ENCODE measurements at places on chromosomes 4 and X.

GRCh38 chr4:16545656-16546055, 319.4 kb upstream of the TAPT1 start:
- DNase-seq, result no peak

DNA sequence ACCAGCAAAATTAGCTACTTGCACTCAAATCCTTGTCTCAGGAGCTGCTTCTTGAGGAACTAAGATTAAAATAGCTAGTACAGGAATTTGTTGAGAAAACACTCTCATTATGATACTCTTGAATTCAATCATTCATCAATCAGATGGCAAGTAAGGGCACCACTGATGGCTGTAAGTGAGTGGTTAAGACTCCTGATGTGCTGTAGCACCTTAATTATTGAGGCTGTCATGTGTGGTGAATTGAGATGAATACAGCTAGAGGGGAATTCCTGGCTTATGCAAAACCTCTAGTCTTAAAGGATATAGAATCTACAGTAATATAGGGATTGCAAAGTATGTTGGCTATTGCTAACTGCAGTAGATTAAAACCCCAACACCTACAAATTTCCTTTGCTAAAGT, 509.1 kb downstream of the IQCM start:
- DNase-seq, result no peak

DNA sequence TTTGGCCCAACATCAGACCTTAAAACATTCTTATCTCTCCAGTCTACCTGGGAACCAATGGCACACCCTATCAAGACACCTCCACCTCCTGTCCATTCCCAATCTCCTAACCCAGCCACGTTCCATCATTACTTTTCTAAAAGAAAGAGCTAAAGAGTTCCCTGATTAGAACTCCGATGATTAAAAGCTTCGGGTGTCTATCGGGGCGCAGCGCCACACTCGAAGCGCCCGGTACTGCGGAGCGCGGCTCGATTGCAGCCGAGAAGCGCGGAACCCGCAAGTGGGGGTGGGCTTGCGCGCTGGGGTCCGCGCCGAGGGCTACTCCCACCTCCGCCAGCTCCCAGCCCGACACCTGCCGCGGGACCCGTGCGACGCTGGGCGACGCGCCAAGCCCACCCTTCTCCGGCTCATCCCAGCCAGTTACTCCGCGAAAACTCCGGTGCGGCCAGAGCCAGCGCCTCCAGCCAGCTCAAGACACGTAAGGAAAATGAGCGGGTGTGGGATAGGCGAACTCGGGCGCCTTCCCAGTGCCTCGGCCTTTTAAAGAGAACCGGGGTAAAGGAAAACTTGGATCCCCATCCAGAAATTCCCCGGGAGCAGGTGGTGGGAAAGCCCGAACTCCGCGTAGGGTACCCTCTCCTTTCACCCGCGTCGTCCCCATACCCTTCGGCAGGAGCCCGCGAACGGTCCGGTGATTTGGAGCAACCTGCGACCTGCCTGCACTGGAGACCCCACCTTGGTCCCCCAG, 593 bp downstream of the NPY1R start:
- no peak for DNase-seq

GRCh38 chrX:124300405-124300804, 32.1 kb upstream of the TEX13D start:
- DNase-seq, result no peak

GRCh38 chr4:23805450-23805851, 84.4 kb downstream of the PPARGC1A start:
- no peak for DNase-seq

GRCh38 chr4:7980036-7980435, 40.4 kb upstream of the AFAP1 start:
- no peak for DNase-seq

DNA sequence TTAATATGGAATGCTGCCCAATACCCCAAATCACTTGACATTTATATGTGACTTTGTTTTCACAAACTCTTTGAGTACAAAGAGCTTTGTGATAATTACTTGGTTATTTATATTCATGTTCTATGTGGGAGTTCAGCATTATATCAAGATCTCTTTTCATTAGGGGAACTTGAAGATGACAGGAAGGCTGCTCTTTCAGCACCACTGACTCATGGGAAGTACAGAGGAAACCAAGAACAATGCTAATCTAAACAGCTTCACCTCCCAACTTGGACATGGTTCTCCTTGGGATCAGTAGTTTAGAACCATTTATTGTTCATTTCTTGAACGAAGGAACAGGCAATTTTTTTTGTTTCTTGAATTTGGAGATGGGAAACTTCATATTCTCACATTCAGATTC, 184.0 kb upstream of the AFF2 start:
- DNase-seq, result no peak

DNA sequence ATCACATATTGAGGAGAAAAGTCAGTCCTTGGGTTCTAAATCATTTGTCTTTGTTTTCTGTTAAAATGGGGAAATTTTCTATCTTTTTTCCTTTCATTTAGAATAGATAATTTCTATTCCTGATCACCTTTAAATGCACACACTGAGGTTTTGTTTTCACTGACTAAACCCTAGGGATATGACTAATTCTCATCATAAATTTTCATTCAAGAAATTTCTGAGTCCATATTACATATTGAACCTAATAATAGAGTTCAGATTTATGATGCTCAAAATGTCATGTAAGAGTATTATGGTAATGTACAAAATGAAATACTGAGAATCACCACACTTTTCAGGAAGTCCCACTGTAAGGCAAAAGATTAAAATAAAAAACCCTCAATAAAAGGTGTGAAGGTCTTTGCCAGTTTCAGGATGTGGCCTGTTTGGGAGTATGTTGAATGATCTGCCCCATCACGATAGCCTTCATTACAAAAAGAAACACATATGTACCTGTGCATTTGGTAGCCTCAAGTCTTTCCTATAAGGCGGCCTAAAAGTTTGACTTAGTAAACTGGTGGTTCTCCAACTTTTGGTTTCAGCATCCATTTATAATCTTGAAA, 49.4 kb downstream of the LEF1 start:
- DNase-seq, result no peak

DNA sequence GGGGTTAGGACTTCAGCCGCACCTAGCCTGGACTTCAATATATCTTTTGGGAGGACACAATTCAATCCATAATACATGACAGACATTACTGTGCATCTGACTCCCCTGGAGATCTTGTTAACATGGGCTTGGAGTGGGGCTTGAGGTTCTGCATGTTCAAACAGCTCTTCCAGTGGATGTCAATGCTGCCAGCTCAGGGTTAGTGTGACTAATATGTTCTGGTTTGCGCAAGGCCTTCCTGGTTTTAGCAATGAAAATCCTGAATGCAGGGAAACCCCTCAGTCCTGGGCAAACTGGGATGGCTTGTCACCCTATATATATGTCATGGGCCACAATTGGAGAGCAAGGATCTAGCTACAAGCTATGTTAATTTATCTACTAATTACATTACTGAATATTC, 2.7 kb upstream of the TSPAN7 start:
- no peak for DNase-seq

GRCh38 chrX:45807572-45808425, 607.1 kb upstream of the DIPK2B start:
- no peak for DNase-seq

DNA sequence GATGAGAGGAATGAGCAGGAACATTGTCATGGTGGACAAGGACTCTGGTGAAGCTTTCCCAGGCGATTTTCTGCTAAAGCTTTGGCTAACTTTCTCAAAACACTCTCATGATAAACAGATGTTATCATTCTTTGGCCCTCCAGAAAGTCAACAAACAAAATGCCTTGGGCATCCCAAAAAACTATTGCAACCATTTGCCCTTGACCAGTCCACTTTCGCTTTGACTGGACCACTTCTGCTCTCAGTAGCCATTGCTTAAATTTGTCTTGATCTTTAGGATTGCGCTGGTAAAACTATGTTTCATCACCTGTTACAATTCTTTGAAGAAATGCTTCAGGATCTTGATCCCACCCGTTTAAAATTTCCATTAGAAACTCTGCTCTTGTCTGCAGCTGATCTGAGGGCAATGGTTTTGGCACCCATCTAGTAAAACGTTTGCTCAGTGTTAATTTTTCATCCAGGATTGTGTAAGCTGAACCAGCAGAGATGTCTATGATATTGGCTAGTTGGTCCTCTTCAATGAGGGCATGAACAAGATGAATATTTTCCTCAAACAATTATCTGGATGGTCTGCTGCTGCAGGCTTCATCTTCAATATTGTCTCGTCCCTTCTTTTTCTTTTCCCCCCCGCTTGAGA, 14.8 kb downstream of the TBC1D1 start:
- DNase-seq, result no peak

DNA sequence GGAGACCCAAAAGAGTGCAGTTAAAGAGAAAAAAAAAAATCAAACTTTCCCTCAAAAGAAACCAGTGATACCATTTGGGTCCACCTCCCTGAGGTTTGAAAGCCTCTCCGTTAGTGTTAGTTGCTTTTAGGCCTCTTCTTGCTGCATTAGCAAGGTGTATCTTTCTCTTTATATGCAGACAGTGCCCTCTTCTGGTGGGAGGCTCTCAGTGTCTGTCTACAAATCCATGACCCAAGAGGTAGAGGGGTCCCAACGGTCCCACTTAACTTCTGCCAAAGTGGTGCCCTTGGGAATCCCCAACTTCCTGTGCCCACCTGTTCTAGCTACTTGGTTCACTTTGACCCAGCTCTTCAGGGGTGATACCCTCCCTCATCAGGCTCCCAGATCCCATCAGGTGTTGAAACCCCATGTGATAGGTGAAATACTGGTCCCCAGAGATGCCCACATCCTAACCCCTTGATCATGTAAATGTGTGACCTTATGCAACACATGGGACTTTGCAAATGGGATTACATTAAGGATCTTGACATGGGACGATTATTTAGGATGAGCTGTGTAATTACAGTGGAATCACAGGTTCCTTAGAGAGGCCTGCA, 63.7 kb upstream of the CD99 start:
- DNase-seq, result no peak

- DNase-seq, result no peak
Measured at GRCh38 chrX:9269134-9269533, 195.7 kb upstream of the TBL1X start.

DNA sequence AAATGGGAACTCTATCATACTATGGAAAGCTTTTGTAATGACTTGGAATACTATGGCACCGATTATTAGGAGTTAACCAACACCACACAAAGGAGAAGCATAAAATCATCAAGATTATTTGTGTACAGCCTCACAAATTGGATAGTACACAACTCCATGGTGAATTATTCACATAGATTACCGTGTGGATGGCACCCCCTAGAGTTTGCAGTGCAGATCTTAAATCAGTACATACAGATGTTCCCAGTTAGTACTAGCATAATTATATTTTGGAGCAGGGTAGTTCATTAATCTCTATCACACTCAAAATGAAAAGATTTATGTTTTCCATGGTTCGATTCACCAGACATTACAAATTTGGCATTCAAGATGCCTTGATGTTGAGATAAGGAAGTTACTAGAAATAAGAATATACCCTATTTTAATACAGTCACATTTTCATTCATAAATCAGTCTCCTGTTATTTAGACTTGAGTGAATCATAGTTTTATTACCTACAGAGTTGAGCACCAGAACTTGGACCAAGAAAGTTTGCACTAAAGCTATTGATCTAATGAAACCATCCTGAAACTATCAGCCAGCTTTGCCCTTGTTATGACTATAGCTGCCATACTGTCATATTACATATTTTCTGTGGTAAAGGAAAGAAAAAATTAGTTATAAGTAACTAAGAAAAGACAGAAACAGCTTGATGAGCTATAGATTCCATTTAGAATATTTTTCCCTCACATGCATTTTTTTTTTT, 531.8 kb downstream of the GLUD2 start:
- DNase-seq, result no peak

- DNase-seq, result no peak
Measured at GRCh38 chrX:106481341-106481740, 130.4 kb upstream of the RADX start.

DNA sequence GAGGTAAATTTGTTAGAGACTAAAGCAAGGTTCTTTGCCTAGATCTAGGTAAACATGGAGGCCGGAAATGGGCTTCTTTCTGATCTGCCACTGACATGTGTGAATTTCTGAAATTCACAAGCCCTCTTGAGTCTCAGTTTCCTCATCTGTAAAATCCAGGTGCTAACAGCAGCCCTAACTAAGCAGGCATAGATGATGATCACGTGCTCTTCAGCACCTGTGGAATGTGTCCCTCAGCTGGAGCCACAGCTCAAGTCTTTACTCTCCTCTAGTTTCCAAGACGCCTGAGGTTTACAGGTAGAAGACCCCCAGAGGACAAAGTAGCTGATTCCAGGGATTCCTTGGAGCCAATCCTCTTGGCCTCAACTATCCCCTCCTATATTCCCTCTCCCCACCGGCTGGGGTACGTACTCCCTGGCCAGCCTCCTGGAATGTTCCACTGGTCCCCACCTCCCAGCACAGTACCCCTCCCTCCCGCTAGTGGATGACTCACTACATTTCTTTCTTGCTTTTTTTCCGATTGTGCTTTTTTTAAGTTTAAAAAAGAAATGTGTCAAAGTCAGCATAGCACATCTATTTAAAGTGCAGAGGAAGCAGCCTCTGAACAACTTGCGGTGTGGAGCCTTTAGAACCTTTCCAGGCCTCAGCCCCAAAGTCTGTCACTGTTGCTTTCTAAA, 98.4 kb downstream of the PHKA2 start:
- no peak for DNase-seq

GRCh38 chr4:184805462-184806228, 20.1 kb downstream of the ACSL1 start:
- DNase-seq, result no peak

- no peak for DNase-seq
Measured at GRCh38 chrX:29257521-29257920, 670.3 kb downstream of the IL1RAPL1 start.

DNA sequence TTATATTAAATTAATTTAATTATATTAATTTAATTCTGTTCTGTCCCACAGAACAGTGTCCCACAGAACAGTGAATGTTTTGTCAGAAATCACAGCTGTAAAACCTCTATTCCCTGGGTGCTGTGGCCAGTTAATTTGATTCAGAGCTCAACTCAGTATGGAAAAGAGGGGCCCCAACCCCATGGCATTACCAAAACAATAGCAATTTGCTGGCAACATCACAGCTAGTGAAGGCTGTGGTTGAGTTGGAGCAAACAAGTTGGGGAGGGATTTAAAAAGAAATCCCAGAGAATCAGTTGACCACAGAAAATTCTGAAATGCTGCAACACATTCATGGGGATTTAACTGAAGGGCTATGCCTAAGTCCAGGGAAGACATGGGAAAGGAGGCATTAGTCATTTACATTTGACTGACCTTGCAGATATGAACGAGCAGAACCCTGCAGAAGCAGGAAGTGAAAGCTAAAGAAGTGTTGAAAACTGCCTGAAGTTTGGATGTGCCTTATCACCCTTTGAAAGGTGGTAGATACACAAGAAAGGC, 30.1 kb downstream of the PDHA2 start:
- no peak for DNase-seq

GRCh38 chr4:113594231-113594556, 167.3 kb downstream of the CAMK2D start:
- DNase-seq, result no peak

- no peak for DNase-seq
Measured at GRCh38 chrX:106599411-106599810, 12.4 kb upstream of the RADX start.

- DNase-seq, result no peak
Measured at GRCh38 chrX:131802836-131803626, 220.1 kb upstream of the STK26 start.

Data from SIG-M5 (cell line).